Ureter (tissue), 1 donor: ENCODE measurements at places on chromosomes 3 and 15.

DNA sequence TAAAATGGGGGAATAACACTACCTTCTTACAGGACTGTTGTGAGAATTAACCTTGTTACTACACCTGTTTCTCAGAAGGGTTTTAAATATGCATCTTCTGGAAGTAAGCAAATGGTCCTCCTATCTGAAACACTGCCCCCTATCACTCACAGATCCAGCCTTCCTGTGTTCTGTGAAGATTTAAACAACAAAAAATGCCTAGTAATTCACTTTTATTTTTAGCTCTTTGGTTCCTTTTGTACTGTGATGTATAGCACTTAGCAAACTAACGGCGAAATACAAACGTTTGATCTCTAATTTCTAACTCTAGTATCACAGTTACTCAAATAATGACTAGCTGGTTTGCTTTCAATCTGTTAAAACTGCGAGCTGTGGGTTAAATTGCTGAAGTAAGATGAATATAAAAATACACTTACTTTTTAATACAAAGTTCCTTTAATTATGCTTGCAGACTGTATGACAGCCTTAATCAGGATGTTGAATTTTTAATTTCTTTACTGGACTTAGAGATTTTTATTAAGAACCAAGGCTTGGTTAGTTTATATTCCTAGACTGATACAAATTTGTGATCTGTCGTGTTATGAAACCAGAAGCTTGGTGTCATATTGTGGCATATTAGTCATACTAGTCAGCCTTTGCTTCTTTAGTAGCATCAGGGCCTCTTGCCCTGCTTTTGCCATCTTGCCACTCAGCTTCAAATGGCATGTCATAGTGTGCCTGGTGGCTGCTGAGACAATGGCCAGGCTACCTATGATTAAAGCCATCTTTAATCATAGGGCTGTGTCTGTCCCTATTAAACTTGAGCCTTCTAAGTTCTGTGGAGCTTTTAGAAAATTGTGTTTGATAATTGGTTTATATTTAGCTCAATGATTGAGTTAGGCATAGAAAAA, 9.2 kb downstream of the EIF3J start:
- DNase-seq: no peak

DNA sequence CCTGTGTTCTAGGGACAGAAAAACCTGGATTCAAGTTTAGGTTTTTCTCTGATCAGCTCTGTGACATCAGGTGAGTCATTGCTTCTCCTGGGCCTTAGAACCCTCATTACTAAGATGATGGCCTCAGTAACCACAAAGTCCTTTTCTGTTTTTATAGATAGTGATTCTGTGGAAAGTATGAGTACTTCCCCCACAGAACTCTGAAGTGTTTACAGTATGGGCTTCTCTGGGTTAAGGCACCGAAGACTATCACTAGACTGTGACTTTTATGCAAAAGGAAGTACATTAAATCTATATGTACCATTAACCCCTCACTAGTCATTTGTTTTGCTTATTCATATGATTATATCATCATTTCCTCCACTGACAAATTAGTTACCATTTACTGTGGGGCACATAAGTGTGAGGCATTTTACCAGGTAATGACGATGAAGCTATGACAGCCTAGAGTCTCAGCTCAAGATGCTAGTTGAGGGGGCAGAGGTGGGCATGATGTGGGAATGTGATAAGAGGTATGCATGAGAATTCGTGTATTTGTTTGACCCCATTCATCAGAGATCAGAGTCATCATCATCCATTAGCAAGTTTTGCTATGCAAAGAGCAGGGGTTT, 15.0 kb upstream of the RORA start:
- no peak for DNase-seq

DNA sequence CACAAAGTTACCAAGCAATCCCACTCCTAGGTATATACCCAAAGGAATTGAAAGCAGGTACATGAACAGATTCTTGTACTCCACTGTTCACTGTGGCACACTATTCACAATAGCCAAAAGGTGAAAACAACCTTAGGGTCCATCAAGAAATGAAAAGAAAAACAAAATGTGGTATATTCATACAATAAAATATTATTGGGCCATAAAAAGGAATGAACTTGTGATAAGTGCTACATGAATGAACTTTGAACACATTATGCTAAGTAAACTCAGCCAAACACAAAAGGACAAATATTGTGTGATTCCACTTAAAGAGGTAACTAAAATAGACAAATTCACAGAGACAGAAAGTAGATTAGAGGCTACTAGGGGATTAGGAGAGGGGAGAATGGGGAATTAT, 55.2 kb upstream of the IMPG2 start:
- no peak for DNase-seq

GRCh38 chr15:42344763-42345162, 14.5 kb upstream of the CAPN3 start:
- DNase-seq: no peak

DNA sequence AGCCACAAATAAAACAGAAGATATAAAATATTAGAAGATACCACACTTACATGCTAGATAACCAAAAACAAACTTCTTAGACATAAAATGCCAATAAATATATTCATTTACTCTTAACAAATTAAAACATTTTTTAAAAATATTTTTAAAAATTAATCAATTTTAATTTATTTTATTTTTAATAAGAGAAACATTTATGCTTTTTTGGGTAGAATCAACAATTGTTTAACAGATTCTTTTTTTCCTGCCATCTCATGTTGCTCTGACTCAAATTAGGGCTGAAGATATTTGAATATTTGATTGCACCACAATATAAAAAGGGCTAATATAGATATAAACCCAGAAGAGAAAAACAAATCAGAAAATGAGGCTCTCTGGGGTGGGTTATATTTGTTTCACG, 172.6 kb downstream of the GOLGA6L6 start:
- DNase-seq: no peak

GRCh38 chr15:84863565-84864443, 20.7 kb upstream of the SLC28A1 start:
- DNase-seq: no peak

DNA sequence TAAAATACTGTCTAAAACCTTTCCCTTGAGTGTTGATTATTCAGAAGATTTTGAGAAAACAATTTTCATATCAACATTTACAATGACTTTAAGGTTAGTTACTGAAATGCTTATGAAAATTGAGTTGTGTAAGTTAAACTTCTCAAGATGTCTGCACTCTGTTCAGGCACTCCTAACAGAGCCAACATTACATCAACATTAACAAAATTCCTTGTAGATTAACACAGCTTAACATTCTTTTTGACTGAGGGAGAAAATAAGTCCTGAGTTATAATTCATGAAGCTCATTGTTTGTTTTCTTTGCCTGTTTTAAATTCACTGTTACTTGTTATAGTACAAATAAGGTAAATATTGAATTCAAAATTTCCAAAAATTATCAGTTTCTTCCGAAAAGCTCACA, 9.0 kb downstream of the ACKR4 start:
- DNase-seq: no peak

DNA sequence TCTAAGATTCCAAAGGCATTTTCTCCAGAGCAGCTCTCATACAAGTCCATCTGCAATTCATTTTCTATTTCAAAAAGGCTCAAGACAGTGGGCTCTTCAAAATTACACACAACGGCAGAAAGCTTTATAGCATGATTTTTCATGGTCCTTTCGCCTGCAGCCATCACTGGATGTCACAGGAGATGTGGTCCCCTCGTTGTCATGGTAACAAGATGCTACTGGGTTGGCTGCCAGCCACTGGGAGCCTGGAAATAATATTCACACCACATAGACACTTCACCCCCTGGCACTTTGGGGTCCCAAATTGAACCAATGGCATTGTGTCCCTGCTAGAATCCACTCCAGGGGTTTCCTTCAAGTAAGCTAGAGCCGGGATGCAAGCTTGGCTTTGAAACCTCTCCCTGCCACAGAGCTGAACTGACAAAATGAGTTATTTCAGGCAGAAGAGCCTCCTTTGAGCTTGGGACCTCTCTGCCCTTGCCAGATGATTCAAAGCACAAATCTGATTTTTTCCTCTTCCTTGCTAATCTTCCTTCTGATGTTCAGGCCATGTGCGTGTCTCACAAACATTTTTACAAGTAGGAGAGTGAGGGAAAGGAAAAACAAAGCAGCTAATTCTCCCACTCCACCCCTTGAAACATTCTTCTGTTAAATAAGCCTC, 512.6 kb upstream of the ADAMTS9 start:
- no peak for DNase-seq

- no peak for DNase-seq
Observed at GRCh38 chr3:94028093-94028837, at the start of gene STX19. Gene STX19 (minus strand): TSS chr3:94028597. CDS start chr3:94015269, 13,328 bp downstream.

GRCh38 chr3:81742581-81742980, 18.9 kb downstream of the GBE1 start:
- DNase-seq: no peak

DNA sequence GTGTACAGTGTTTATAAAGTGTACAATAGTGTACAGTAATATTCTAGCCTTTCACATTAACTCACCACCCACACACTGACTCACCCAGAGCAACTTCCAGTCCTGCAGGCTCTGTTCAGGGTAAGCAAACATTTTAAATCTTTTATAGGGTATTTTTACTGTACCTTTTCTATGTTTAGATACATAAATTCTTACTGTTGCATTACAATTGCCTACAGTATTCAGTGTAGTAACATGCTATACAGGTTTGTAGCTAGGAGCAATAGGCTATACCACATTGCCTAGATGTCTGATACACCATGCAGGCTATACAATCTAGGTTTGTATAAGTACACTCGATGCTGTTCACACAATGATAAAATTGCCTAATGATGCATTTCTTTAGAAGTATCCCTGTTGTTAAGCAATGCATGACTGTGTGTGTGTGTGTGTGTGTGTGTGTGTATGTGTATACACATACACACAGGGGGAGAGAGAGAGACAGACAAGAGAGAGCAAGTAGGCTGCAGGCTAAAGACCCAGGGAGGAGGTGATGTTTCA, 72.5 kb upstream of the PRR23C start:
- peak; percentile 15 for DNase-seq

DNA sequence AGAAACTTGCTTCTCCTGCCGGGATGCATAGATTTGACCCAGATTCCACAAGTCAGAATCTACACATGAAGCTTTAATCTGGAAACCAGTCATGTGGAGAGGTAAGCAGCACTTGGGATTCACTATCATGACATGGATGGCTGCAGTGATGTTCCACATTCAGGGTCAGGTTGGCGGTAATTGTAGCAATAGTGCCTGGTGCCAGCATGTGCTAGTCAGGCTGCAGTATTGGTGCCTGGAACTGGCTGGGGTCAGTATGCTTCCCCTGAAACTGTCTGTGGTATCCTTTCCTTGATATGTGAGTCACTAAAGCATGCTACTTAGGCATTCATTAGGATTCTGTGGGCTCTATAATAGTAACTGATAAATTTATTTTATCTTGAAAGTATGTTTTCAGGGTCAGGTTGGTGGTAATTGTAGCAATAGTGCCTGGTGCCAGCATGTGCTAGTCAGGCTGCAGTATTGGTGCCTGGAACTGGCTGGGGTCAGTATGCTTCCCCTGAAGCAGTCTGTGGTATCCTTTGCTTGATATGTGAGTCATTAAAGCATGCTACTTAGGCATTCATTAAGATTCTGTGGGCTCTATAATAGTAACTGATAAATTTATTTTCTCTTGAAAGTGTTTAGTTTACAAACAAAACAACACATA, 1439.2 kb downstream of the ZPLD1 start:
- no peak for DNase-seq

DNA sequence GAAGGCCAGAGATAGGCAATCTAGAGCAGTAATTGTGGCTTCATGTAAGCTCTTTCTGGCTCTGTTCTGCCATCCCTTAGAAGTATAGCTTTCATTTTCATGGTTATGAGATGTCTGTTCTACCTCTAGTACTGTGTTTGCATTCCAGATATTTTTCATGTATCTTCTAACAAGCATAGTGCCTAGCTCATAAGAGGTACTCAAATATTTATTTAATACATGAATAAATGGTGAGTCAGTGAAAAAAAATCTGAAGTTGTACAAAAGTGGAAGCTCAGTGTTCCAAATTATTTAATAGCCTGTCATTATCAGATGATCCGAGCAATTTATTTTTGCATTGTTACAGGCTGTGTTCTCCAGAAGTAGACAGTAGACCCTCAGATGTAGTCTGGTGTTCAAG, 64.3 kb downstream of the OXSM start:
- DNase-seq: no peak

- no peak for DNase-seq
Observed at GRCh38 chr15:64503640-64504039, 43.3 kb downstream of the ZNF609 start.

DNA sequence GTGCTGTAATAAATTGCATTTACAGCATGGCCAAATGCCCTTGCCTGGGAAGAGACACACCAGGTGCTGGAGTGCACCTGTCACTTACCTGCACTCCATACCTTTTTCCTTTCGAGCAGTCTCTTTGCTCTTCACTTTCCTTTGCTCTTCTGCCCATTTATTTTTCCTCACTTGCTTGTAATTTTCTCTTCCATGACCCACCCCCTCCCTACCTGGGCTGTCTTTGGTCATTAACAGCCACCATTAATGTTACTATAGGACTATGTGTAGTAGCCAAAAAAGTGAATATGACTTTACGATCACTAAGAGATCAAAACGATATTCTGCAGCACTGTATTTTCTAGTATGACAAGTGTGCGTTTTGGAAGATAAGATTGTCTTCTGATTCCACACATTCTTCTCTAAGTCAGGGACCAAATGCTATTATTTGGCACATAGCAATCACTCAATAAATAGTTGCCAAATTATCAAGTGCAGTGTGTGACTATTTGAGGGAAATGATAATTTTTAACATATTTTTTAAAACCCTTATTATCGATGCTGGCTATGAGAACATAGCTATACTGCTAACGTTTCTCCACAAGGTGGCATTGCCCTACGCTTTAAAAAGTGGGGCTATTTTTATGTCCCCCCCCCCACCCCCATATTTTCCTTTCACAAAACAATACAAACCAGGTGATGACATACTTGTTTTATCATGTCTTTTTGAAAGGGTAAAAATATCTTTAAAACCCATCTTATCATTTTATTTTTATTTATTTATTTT, 114.4 kb downstream of the GHSR start:
- no peak for DNase-seq

- DNase-seq: no peak
Observed at GRCh38 chr3:119759962-119760361, 21.9 kb upstream of the NR1I2 start.

- no peak for DNase-seq
Observed at GRCh38 chr15:50415752-50416404, 8.3 kb upstream of the USP8 start.

- DNase-seq: no peak
Observed at GRCh38 chr15:85444122-85444745, 63.8 kb downstream of the AKAP13 start.

- DNase-seq: no peak
Observed at GRCh38 chr15:56582785-56583184, 117.8 kb upstream of the MNS1 start.

GRCh38 chr3:52231502-52232278, 6.2 kb upstream of the TLR9 start:
- DNase-seq: peak; percentile 75

GRCh38 chr3:177830411-177830849, 633.1 kb upstream of the TBL1XR1 start:
- no peak for DNase-seq

DNA sequence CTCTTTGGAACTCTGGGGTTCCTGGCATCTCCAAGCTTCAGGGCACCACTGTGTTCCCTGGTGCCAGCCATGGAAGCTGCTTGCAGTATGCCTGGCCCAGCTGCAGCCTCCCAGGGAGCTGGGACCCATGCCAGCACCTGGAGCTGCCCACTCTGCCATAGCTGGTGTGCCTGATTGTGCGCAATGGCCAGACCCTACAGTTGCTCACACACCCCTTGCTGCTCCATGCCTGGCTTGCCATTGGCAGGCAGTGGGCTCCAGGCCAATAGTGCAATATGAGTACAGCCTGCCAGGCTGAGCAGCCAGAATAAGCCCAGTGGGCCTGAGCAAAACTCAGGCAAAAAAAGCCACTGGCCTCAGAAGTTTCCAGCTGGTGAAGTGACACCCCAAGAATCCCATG, 43.8 kb upstream of the LRRFIP2 start:
- DNase-seq: no peak
